Endothelial cell (in vitro differentiated cells): ENCODE measurements at places on chromosomes 2 and 18. TPM values are rescaled to one million over a fixed set of nuclear protein-coding genes. Genes with fewer than 3 reads are reported as not detected.

Gene BCL2
- total RNA-seq = 9.2 TPM

Gene ACADL
- total RNA-seq = not detected

Gene TTN
- total RNA-seq = 3.8 TPM

Gene CD226
- 0.80 TPM for total RNA-seq

DNA sequence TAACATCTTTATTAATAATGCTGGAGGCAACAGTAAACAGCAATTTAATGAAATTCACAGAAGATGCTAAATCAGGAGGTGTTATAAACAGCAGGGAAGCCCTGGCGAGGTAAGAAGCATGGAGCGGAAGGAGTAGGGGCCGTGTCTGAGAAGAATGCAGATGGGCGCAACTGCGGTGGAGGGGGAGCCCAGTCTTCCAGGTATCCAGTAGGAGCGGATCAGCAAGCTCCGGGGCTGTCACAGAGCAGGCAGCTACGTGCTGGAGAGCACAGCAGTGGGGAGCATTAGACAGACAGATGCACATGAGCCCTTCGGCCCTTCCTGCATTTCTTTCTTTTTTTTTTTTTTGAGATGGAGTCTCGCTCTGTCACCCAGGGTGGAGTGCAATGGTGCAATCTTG lies 82.3 kb downstream of the SH3RF3 start:
- peaks cover 23% of the 10 kb centered on the region for H3K4me1 ChIP-seq
- H3K36me3 ChIP-seq = peaks cover 3% of the 10 kb centered on the region
- peaks cover 4% of the 10 kb centered on the region for H3K27me3 ChIP-seq
- no peak for DNase-seq
- H3K27ac ChIP-seq = no peak overlapping the region

DNA sequence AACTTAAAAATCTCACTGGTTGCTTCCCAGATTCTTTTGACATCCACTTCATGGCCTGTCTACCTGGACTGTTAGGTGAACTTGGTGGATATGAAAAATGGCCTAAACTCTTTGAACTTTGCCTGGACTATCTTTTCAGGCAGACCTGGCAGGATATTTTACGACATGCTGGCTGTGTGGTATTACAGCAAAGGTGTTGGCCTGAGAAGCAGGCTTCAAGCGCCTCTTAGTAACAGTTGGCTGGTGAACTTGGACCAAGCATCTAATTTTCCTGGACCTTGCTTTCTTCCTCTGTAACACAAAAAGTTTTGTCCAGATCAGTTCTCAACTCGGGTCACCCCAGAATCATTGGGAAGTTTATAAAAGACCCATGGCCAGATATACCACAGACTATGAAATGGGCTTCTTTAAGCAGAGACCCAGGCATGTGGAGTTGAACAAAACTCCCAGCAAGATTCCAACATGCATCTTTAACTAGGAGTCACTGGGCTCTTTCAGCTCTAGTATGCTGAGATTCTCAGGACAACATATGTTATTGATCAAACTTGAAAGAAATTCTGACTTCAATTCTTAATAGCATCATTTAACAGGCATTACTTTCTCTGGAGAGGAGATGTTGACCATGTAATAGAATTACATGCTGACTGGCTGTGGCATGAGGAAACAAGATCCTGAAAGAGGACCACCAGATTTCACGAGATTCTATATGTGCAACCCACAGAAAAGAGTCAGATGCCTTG lies 4.4 kb downstream of the LYPD1 start:
- peaks cover 6% of the 10 kb centered on the region for H3K27me3 ChIP-seq
- no peak for DNase-seq
- no peak overlapping the region for H3K27ac ChIP-seq
- H3K4me1 ChIP-seq = peaks cover 2% of the 10 kb centered on the region
- H3K4me3 ChIP-seq = no peak overlapping the region

GRCh38 chr18:79260510-79260909 lies 135.2 kb upstream of the NFATC1 start:
- peaks cover 25% of the 10 kb centered on the region for H3K4me1 ChIP-seq
- no peak overlapping the region for H3K4me3 ChIP-seq
- peaks cover 8% of the 10 kb centered on the region for H3K36me3 ChIP-seq
- no peak overlapping the region for H3K27ac ChIP-seq
- DNase-seq = no peak
- peaks cover 4% of the 10 kb centered on the region for H3K27me3 ChIP-seq

DNA sequence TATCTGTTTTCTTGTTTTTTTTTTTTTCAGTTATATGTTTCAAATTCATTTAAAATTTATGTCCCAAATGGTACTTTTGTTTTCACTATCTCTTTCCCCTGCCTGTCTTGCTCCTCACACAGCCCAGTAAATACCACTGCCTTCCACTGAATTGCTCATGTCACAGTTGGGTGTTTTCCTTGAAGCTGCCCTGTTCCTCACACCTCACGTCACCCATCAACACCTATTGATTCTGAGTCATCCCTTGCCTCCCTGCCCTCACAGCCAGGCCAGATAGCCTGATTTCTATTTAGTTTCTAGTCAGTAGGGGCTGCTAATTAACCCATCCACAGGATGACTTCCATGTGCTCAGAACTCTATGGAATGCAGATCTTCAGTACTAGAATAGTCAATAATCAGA lies 25.3 kb downstream of the FSHR start:
- no peaks in the 10 kb centered on the region for H3K36me3 ChIP-seq
- H3K4me1 ChIP-seq = no peaks in the 10 kb centered on the region
- no peak overlapping the region for H3K27ac ChIP-seq
- no peak for DNase-seq

GRCh38 chr2:74278176-74278575 lies 65.0 kb downstream of the SLC4A5 start:
- H3K27me3 ChIP-seq = peaks cover 1% of the 10 kb centered on the region
- H3K36me3 ChIP-seq = no peaks in the 10 kb centered on the region
- peaks cover 8% of the 10 kb centered on the region for H3K4me1 ChIP-seq

DNA sequence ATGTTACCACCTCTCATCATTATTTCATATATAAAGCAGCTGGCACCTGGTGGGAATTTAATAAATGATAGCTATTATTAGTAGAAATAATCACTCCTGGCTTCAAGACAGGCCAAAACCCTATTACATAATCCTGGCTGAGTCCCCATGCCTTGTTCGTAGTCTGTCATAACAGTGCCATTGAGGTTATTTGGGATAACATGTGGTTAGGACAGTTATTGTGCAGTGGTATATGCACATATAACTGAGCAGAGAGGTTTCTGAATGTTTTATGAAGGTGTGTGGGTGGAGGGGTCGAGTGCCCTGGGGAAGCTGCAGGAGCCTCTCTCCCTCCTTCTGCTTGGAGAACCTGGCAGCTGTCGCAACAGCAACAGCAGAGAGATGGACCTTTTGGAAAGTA lies 162.4 kb upstream of the NABP1 start:
- H3K27ac ChIP-seq = no peak overlapping the region
- H3K4me3 ChIP-seq = no peak overlapping the region
- no peak for DNase-seq
- peaks cover 3% of the 10 kb centered on the region for H3K4me1 ChIP-seq
- H3K27me3 ChIP-seq = peaks cover 2% of the 10 kb centered on the region
